Occipital lobe (tissue), 3 donors: ENCODE measurements at places on chromosomes 5 and 9. TPM values are rescaled to one million over a fixed set of nuclear protein-coding genes. Genes with fewer than 3 reads are reported as not detected.

Gene GRM6
- 0.16 TPM for total RNA-seq

DNA sequence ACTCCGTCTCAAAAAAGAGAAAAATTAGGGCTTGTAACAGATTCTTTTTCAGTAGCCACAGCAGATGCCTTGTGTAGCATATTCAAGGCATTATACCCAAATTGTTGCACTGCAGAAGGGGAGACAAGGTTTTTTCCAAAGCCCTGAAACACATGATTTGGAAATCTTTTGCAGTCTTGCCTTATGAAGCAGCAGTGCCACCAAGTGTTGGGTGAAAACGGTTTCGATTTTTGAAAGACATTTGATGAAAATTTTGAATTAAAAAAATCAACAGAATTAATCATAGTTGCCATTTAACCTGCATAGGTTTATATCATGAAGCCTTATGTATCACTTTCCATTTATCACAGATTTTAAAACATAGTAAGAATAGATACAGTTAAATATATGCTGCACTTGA is 479.5 kb downstream of the TAF11L14 start:
- no peak for DNase-seq

DNA sequence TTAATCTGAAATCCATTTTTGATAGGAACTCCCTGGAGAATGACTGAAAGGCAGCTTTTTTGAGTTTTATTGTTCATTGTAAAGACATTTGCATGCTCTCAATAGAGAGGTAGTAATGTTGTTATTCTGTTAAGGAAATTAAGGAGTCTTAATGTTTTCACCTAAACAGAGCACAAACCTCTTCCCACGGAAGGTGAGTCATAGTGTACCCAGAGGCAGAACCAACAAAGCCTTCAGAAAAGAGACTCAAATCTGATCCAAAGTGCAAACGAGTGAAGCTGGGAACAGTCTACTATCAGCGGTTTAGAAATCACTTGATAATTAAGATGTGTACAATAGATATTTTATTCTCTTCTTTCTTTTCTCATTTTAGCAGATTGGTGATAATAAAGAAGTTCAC is 470.5 kb downstream of the PLK2 start:
- no peak for DNase-seq

DNA sequence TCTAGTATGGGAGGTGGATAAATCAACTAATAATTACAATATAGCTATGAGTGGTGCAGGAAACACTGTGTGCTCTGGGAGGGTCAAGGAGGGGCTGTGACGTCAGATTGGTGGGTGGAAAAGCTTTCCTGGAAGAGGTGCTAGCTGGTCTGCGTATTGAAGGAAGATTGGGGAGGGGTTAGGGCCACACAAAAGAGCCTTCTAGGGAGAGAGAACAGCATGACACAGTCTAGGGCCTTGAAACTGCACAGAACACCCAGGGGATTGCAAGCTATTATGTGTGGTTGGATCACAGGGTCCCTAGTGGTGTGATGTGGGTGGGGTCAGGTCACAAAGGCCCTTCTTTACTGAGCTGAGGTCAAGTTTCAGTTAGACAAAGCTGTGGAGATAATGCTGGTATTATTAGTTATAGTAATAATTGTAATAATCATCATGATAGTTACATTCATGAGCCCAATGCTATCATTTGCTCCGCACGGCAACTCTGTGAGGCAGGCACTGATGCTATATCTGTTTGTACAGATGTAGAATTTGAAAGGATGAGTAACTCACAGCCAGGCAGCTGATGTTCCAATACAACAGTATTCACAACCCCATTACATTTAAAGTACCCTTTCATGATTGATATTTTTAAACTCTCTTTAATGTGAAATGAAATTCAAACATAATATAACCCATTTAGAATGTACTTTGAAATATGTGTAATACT is 197.4 kb upstream of the IL12B start:
- no peak for DNase-seq

DNA sequence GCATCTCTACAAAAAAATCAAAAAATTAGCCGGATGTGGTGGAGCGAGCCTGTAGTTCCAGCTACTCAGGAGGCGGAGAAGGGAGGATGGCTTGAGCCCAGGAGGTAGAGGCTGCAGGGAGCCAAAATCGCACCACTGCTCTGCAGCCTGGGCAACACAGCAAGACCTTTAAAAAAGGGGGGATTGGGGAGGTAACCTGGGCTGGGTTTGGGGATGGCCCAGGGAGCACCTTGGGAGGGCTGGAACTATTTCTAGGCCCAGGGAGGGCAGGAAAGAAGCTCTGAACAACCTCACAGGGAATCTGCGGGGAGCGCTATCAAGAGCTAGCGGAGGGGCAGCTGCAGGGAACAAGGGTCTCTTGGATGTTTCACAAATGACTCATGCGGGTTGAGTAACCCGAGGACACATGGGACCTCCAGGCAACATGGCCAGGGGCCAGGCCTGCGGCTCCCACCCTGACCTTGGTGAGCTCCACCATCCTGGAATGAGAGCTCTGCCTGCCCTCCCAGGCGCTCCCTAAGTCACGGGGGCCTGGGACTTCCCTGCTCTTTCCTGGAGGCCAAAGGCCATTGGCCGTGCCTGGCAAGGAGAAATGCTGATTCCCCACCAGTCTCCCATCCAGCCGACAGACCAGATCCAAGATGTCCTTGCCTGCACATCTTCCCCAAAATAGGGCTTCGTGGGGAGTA is 23.4 kb downstream of the SARDH start:
- DNase-seq: no peak

DNA sequence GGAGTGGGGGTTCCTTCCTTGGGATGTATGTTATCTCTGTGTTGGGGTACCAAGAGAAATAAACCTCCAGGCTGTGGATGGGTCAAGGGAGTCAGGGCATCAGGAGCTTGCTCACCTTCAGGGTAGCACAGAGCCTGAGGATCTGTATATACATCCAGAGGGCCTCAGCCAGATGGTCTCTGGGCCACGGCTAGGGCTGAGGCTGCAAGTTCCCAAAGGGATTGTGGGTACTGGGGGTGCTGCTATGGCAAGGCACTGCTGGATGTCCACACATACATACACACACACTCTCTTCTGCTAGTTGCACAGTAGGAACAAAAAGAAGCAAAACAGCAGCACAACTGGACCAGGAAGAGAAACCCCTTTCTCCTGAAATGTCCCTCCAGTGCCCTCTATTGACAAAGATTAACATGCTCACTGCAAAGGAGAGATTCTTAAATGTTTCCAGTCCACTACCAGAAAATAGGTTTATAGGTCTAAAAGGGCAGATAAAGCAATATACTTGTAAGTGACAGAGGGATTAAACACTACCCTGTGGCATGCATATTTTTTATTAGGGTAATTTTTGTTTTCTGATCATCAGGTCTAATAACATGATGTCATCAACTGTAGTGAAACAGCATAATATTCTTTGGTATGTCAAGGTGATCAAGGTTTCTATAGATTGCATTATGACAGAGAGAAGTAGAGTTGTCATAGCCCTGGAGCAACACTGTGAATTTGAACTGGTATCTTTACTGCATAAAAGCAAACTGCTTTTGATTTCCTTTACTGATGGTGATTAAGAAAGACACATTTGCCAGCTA is 56.3 kb upstream of the KCNN2 start:
- no peak for DNase-seq

GRCh38 chr5:171528865-171529614 is 109.6 kb downstream of the FGF18 start:
- no peak for DNase-seq

Gene AQP7
- total RNA-seq: not detected

Gene SLC6A19
- total RNA-seq: not detected

DNA sequence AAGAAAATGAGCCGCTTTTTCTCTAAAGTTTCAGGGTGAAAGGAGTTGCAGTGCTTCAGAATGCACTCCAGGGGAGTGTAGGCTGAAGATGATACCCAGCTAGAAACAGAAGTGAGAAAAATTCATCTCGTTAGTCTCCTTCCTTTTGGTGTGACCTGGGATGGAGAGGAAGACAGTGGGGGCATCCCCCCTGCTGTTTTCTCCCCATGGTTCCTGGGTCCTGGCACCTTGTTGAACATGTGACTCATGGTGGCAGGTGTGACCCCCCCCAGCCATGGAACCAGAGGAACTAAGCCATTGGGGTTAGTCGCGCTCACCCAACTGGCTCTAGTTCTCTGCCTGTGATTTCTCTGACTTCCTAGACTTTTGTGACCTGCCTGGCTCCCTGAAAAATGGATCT is 424.6 kb downstream of the CSNK1G3 start:
- no peak for DNase-seq

GRCh38 chr5:20833081-20833627 is 845.2 kb upstream of the CDH18 start:
- DNase-seq: no peak

Gene FBP2
- not detected for total RNA-seq

Gene PRR7
- total RNA-seq: 11.7 TPM

GRCh38 chr5:169494941-169495548 is 88.5 kb upstream of the SPDL1 start:
- DNase-seq: no peak
